ENCODE measurements at places on chromosomes 6 and 20.
A peak's percentile ranks its signal among the peaks of the same experiment; 100 is the strongest.

DNA sequence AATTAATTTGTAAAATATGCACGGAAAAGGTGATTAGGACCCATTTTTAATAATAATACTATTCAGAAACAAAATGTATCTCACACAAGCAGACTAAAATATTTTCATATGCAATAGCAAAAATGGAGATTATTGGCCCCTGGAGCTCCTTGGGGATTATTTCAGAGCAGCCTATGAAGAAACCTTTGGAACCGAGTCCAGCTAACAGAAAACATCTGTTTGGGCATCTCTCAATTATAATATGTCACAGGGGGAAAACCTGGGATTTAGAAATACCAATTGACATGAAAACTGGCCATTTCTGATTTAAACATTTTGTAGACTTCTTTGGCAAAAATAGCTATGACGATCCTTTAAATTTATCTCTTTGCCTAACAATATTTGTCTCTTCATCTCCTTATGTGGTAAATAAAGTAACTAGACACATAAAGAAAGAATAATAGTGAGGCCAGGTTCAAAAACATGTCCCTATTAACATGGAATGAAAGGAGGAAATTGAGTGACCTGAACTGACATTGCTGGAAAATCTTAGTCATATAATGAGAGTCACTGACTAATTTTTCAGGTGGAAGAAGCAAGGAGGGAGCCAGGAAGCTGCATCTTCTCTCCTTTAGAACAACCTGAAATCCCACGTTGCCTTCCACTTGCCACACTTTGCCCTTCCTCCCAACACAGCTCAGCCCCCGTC lies 199.0 kb downstream of the SOD2 start:
- no peak for DNase-seq

DNA sequence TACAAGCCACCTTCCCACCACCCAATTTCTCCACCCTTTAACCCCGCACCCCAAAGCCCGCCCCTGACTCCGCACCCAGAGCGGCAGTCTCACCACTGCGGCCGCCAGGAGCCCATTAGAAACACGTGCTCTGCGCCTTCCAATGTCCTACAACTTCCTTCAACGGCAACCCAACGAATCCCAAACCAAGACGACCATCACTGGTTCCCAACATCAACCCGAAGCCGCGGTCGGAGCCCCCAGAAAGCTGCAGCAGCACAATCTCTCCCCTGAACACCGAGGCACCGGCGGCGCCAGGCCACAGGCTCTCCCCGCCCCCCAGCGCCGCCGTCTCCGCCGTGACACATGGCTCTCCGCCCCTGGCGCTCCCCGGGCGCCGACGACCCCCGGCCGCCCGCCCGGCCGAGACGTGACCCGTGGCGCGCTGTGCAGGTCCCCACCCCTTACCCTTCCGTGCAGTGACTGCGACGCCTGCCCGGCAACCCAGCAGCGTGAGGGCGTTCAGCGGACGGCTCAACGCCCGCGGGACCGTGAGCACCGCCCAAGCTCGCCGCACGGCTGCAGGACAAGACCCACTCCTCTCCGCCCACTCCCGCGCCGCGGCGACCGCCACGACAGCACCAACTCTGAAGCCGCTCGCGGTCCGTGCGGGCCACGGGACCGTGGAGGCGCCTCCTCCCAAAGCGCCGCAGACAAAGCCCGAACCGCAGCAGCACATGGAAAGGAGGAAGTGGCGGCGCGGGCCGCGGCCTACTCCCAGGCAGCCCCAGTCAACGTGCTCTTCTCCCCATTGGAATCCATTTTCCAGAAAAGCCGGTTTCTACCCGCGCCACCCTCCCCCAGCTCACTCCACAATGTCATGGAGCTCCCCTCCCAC lies 551 bp downstream of the SYNCRIP start:
- peak; percentile 46 for DNase-seq

DNA sequence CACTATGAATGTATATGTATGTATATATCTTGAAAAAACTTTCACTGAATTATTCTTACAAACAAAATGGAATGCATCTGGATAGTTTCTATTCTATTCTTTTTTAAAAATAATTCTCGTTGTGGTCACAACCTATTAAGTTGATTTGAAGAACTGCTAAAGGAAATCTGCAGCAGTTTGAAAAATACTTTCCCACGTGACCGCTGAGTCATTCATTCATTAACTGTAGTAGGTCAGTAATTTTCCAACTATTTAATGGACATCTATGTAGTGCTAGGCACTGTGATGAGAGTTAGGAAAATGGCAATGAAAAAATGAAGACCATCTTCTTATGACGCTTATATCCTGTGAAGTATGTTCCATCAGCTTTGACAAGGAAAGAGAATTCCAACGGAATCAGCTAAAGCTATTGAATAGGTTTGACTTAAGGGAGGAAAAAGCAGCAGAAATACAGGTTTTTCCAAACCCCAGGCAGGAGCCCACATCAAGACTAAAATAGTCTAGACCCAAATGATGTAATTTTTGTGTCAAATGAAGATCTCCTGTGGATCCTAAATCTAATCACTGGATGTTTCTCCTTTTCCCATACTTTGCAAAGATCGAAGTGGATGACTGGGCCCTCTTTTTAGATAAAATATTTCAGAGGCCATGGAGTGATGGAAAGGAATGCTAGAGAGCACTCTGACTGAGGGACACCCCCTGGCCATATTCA lies 4.1 kb upstream of the EFHC1 start:
- no peak for DNase-seq

DNA sequence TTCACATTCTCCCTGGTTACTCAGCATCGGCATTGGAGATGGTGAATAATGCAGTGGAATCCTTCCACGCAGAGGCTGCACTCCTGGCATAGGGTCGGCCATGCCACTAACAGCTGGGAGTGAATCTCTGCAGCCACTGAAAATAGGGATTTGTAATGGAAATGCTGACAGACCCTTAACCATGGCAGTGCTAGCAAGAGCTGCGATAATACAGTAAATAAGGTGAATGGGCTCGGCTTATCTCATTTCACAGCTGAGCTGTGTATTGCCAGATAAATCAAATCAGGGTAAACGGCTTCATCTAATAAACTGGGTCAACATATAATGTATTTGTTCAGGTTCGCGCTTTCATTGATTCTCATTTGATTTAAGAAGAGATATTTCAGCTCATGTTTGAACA lies 156.8 kb downstream of the SLC35B3 start:
- no peak for DNase-seq

DNA sequence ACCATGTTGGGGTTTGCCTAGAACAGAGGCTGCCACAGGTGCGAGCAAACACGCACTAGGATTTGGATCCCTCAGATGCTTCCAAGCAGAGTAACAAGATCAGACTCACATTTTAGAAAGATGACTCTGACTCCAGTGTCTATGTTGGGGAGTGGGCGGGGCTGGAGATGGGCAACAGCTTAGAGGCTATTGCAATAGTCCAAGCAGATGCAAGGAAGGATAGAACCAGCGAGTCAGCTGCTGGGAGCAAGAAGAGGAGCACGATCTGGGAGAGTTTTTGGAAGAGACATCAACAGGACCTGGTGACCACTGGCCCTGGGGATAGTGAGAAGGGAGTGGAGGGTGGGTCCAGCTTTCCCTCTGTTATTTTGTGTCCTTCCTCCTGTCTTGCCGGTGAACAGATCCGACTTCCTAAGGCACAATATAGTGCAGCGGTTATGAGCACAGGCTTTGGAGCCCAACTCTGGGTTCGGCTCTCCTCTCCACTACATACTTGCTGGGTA lies 52.7 kb downstream of the FGD2 start:
- DNase-seq: no peak

DNA sequence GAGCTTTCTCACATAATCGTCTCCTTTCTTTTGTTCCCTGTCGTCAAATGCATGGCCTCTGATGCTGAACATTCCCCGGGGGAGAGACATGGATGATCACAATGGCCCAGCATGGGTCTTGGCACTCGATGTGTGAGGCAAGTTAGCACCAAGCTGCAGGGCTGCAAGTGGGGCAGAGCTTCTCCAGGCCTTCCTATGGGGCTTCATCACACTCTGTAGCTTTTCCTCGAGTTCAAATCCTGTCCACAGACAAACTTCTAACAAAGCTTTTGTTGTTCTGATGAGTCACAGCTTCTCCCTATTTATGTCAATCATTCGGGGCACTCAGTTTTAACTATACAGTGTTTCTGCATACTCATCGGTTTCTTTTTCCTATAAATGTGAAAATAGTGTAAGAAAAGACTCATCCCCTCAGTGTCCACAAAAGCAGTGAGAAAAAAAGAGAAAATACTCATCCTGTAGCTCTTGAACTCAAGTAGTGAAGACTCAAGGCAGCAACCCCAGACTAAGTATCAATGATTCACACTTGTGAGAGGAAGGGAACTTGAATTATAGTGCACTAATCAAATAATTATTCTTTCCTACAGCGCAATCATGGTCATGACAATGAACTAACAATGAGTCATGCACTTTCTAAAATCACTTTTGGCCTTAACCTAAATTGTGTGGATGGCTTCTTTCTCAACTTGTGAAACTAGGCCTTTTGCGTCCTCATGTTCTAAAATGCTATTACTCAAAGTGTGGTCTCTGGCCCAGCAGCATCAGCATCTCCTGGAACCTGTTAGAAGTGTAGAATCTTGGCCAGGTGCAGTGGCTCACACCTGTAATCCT lies 68.4 kb upstream of the NOX3 start:
- no peak for DNase-seq

DNA sequence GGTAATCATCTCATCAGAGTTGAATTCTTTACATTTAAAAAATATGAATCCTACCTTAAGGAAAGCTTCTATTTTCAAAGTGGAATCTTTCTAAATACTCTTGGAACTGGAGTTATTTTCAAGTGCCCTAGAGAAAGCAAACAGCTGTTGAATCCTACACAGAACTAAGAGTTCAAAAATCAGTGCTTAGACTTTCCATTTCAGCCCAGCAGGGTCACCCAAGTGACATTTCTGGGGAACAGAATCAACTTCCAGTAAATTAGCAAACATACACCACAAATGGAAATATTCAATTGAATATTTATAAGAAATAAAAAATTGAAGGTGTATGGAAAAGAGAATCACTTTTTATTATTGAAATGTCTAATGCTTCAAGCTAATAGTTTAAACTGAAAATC lies 427.7 kb upstream of the NOX3 start:
- no peak for DNase-seq

DNA sequence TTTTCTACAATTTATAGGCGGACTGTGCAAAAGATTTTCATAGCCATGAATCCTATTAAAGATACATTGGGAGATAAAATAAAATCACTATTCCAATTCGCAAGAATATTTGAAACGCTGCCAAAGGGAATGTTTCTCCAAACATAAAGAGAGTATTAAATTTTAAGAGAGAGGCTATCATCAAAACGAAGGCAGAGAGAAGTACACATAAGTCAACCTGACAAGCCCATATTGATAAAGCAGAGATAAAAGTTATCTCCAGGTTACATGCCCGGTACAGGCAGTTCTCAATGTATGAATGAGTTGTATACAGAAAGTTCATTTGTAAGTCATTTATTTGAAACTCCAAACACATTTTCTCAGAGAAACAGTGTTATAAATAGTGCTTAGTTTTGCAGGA lies 193.1 kb downstream of the ATXN1 start:
- DNase-seq: no peak

DNA sequence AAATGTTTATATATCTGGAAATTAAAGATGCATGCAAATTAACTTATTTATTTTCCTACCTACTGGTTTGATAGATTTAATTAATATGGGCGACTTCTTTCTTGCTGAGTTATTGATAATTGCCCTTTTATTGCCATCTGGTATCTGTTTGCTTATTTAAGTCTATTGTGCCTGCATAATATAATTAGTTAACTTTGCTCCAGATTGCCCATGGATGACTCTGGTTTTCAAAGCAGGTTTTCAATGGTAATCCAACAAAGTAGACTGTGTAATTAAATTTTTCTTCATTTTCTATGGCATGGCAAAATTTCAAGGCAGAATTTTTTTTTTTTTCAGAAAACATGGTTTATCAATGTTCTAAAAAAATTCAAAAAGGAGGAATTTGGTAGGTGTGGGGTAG lies 1092.0 kb downstream of the GRIK2 start:
- no peak for DNase-seq

GRCh38 chr20:51667002-51667408 lies 101.2 kb downstream of the ATP9A start:
- no peak for DNase-seq

DNA sequence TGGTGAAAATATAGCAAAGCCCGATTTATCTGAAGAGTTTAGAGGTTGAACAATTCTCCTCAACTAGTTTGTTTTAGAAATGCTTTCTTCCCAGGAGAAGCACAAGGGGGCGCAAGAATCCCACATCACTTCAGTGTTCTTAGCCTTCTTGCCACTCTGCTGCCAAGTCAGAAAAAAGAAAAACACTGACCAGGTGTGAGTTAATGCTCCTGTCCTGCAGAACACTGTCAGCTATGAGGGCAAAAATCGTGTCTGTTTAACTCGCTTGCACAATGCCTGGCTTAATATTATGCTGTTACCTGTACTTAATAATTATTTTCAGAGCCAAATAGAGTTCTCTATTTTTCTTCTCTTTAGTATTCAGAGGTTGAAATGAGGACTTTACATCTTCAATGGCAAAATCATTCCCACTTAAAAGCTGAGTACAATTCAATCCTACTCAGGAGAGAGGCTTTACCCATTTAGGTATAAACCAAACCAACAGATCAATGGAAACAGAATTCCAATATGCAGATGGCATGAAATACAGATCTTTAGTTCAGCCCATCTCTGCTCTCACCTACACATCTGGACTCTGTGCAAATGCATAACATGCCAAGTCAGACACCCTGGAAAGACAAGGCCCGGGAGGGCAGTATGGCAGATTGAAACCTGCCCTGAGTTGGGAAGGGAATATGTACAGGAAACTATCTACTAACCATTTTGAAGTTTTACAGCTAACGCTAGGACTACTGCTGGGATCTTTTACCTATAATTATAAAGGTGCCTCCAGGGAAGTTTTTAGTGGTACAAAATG lies 71.4 kb upstream of the TULP1 start:
- peak; percentile 41 for DNase-seq

DNA sequence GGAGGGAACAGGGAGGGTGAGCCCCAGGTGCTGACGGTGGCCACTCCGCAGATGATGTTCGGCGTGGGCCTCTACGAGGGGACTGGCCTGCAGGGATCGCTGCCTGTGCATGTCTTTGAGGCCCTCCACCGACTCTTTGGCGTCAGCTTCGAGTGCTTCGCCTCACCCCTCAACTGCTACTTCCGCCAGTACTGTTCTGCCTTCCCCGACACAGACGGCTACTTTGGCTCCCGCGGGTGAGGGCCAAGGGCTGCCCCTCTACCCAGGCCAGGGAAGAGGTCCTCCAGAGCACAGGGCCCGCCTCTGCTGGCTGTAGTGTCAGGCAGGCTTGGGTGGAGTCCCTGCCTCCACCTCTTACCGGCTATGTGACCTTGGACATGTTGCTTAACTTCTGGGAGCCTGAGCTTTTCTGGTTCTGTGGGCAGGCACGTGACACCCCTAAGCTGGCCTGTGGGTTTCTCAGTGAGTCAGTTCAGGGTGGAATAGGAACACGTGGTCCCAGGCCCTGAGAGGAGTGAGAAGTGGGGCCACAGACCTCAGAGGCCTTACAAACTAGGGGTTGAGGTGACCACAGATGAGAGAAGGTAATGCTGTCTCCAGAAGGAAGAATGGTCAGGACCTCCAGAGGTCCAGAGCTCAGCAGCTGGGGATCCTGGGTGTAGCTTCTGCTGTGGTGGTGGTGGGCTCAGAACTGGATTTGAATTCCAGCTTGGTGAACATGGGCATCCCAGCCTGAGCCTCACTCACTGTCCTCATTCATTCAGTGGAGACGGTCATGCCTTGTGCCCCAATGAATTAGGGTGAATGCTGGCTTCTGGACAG lies 11.9 kb downstream of the PCIF1 start:
- DNase-seq: no peak

- DNase-seq: no peak
Measured at GRCh38 chr6:830667-831327, 137.9 kb upstream of the EXOC2 start.

- DNase-seq: no peak
Measured at GRCh38 chr6:74735304-74735703, 470.5 kb downstream of the COL12A1 start.

All from stimulated activated naive B cell treated with anti-CD40 and anti-IgM and Interleukin-4, amounts not matched to agents 10 μg/mL and 1 μg/mL and 100 μg/mL, for 72 hours (primary cell).